IMR-90 (cell line): ENCODE measurements at places on chromosomes 16 and 17. TPM values are rescaled to one million over a fixed set of nuclear protein-coding genes. Genes with fewer than 3 reads are reported as not detected.
A peak's percentile ranks its signal among the peaks of the same experiment; 100 is the strongest.

DNA sequence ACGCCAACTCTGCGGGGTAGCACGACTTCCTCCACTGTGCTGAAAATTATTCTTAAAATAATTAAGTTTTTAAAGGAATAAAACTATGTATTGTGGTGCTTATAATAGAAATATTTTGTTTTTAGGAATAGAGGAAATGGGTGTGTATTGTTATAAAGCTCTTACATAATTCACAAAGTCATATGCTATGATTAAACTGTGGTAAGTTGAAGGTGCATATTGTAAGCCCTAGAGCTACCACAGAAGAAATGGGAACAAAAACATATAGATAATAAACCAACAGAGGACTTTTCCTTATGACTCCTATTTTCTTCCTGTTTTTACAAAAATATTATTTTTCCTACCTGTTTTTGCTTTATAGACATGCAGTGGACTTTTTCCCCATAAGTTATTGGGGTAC, 4.3 kb upstream of the SLFN11 start:
- no peak overlapping the region for H3K27ac ChIP-seq
- H3K27me3 ChIP-seq, result no peaks in the 10 kb centered on the region
- no peak overlapping the region for H3K4me3 ChIP-seq
- H3K36me3 ChIP-seq, result no peaks in the 10 kb centered on the region
- DNase-seq, result no peak
- H3K4me1 ChIP-seq, result no peaks in the 10 kb centered on the region

DNA sequence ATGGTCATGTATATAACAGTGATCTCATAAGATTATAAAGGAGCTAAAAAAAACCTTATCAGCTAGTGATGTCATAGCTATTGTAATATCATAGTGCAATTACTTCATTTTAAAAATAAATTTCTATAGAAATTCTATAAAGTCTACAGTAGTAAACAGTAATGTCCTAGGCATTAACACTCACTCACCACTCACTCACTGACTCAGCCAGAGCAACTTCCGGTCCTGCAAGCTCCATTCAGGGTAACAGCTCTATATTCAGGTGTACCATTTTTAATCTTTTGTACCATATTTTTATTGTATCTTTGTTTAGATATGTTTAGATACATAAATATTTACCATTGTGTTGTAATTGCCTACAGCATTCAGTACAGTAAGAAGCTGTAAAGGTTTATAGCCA, 524.4 kb upstream of the CDH5 start:
- peaks cover 4% of the 10 kb centered on the region; the same call in 1 of the 2 replicates for H3K27me3 ChIP-seq
- H3K27ac ChIP-seq, result no peak overlapping the region
- H3K4me3 ChIP-seq, result no peak overlapping the region
- DNase-seq, result peak; percentile 19
- H3K36me3 ChIP-seq, result no peaks in the 10 kb centered on the region
- H3K4me1 ChIP-seq, result no peaks in the 10 kb centered on the region

DNA sequence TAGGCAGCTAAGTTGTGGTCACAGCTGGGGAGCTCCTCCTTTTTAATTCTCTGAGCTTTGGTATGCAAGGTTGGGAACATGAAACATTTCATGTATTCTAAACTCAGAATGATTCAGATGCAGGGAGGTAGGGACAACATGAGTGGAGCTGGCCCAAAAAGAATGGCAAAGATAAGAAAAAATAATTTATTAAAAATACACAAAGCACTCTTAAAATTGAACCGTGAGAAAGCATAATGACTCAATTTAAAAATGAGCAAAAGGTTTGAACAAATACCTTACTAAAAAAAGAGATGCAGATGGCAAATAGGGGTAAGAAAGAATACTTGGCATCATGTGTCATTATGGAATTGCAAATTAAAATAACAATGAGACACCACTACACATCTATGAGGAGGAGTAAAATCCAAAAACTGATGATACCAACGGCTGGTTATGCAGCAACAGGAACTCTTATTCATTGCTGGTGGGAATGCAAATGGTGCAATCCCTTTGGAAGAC, 175.6 kb upstream of the IRX3 start:
- H3K4me1 ChIP-seq, result no peaks in the 10 kb centered on the region
- no peaks in the 10 kb centered on the region for H3K36me3 ChIP-seq
- no peak overlapping the region for H3K4me3 ChIP-seq
- H3K27ac ChIP-seq, result no peak overlapping the region
- no peak for DNase-seq

- no peaks in the 10 kb centered on the region for H3K27me3 ChIP-seq
- H3K4me3 ChIP-seq, result no peak overlapping the region
- H3K36me3 ChIP-seq, result no peaks in the 10 kb centered on the region
- H3K4me1 ChIP-seq, result no peaks in the 10 kb centered on the region
- no peak for DNase-seq
Measured at GRCh38 chr16:7338826-7339225, 6.2 kb downstream of the RBFOX1 start.

GRCh38 chr16:11100239-11100750, 155.7 kb downstream of the SOCS1 start:
- H3K4me1 ChIP-seq, result peaks cover 48% of the 10 kb centered on the region
- peak overlapping the region; percentile 87 for H3K27ac ChIP-seq
- no peaks in the 10 kb centered on the region for H3K27me3 ChIP-seq
- H3K4me3 ChIP-seq, result no peak overlapping the region
- DNase-seq, result peak; percentile 100

DNA sequence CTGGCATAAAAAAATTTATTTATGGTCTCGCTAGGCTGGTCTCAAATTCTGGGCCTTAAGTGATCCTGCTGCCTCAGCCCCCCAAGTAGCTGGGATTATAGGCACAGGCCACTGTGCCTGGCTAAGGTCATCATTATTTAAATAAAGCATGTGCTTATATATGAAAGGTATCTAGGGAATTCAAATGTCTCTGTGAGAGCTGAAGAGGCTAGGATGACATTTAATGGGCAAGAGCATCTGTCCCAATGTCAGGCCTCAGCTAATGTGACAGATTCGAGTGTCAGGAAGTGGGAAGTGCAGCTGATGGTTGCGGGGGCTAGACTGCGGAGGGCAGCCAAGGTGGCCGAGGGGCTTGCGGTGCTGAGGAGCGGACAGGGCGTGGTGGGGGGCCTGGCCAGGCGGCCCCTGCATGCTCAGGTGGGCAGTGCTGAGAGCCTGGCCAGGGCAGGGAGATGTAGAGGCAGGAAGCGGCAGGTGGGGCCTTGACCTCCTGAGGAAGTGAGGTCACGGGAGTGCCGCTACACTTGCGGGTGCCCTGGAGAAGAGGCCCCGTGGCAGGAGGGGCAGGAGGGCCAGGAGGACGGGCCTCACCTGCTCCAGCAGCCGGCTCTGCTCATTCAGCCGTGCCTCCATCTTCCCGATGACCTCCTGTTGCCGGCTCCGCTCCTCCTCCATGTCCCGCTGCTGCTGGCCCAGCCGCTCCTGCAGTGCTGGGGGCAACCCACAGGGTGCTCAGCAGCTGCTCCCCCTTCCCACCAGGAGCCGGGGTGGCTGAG, 12.6 kb upstream of the MRPL38 start:
- no peaks in the 10 kb centered on the region for H3K27me3 ChIP-seq
- no peaks in the 10 kb centered on the region for H3K4me1 ChIP-seq
- DNase-seq, result no peak
- H3K4me3 ChIP-seq, result no peak overlapping the region

DNA sequence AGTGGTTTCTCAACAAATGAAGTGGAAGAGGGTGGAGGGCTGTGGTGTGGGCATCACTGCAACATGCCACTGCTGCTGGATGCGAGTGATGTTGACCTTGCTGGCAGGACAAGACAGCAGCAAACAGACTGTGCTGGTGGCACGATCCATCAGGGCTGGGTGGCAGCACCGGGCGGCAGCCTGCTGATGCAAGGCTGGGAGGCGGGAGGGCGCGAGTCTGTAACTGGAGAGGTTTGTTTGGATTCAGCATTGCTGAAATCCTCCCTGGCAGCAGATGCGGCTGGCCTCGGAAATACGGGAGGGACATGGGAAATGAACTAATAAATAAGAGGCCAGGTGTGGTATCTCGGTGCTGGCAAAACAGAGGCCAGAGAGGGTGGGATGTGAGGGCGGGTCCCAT, 224.2 kb downstream of the ENGASE start:
- DNase-seq, result no peak
- no peak overlapping the region for H3K4me3 ChIP-seq
- H3K27me3 ChIP-seq, result peaks cover 3% of the 10 kb centered on the region
- no peaks in the 10 kb centered on the region for H3K36me3 ChIP-seq
- H3K27ac ChIP-seq, result no peak overlapping the region

GRCh38 chr17:47701608-47702007, 7.6 kb downstream of the TBKBP1 start:
- H3K27me3 ChIP-seq, result no peaks in the 10 kb centered on the region
- no peak overlapping the region for H3K27ac ChIP-seq
- DNase-seq, result no peak
- no peaks in the 10 kb centered on the region for H3K4me1 ChIP-seq
- peaks cover 23% of the 10 kb centered on the region; the same call in 1 of the 2 replicates for H3K36me3 ChIP-seq

DNA sequence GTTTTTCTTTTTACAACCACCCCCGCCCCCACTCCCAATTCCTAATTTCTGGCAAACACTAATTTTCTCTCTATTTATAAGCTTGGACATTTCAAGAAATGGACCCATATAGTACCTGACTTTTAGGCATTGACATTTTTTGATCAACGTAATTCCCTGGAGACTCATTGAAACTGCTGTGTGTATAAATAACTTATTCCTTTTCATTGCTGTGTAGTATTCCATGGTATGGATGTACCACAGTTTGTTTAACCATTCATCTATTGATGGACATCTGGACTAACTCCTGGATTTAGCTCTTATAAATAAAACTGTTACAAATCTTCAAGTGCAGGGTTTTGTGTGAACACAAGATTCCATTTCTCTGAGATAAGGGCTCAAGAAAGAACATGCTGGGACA, 47.1 kb upstream of the RBFOX1 start:
- no peak overlapping the region for H3K4me3 ChIP-seq
- no peaks in the 10 kb centered on the region for H3K36me3 ChIP-seq
- H3K4me1 ChIP-seq, result no peaks in the 10 kb centered on the region
- H3K27me3 ChIP-seq, result no peaks in the 10 kb centered on the region

- peaks cover 3% of the 10 kb centered on the region; the same call in 1 of the 2 replicates for H3K27me3 ChIP-seq
- no peak overlapping the region for H3K27ac ChIP-seq
- no peak overlapping the region for H3K4me3 ChIP-seq
- H3K36me3 ChIP-seq, result no peaks in the 10 kb centered on the region
- no peak for DNase-seq
- H3K4me1 ChIP-seq, result no peaks in the 10 kb centered on the region; the same call in 1 of the 2 replicates
Measured at GRCh38 chr17:14295676-14296075, 5.2 kb upstream of the HS3ST3B1 start.

- H3K27ac ChIP-seq, result no peak overlapping the region
- H3K27me3 ChIP-seq, result peaks cover 8% of the 10 kb centered on the region
- DNase-seq, result no peak
- no peaks in the 10 kb centered on the region for H3K4me1 ChIP-seq
- H3K4me3 ChIP-seq, result no peak overlapping the region
Measured at GRCh38 chr16:72129976-72130656, 36.5 kb downstream of the DHX38 start.

DNA sequence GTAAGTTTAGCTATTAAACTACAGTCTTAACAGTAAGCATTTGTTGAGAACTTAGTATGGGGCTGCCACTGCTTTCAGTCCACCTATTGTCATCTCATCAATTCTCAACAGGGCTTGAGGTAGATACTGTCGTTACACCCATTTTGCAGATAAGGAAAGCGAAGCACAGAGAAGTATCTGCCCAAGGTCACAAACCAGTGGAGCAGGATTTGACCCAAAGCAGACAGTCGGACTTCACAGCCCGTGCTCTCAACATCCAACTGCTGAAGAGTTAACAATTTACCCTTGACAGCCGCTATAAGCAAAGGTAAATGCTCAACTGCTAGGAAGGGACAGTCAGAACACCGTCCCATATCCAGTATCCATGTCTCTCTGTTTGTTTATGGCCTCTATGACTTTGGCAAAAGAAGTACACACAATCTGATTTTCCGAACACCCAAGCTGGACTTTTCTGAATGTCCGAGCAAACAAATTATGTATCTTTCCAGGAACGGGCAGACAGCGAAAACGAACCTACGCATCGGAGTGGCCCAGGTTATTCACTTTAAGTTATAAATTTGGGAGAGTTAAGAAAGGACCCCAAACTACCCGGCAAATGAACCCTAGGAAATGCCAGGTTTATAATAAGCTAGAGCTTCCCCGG, 1.2 kb downstream of the SIAH1 start:
- H3K4me1 ChIP-seq, result peaks cover 2% of the 10 kb centered on the region
- DNase-seq, result no peak
- H3K4me3 ChIP-seq, result peak overlapping the region; percentile 95
- peak overlapping the region; percentile 97 for H3K27ac ChIP-seq
- H3K27me3 ChIP-seq, result no peaks in the 10 kb centered on the region

DNA sequence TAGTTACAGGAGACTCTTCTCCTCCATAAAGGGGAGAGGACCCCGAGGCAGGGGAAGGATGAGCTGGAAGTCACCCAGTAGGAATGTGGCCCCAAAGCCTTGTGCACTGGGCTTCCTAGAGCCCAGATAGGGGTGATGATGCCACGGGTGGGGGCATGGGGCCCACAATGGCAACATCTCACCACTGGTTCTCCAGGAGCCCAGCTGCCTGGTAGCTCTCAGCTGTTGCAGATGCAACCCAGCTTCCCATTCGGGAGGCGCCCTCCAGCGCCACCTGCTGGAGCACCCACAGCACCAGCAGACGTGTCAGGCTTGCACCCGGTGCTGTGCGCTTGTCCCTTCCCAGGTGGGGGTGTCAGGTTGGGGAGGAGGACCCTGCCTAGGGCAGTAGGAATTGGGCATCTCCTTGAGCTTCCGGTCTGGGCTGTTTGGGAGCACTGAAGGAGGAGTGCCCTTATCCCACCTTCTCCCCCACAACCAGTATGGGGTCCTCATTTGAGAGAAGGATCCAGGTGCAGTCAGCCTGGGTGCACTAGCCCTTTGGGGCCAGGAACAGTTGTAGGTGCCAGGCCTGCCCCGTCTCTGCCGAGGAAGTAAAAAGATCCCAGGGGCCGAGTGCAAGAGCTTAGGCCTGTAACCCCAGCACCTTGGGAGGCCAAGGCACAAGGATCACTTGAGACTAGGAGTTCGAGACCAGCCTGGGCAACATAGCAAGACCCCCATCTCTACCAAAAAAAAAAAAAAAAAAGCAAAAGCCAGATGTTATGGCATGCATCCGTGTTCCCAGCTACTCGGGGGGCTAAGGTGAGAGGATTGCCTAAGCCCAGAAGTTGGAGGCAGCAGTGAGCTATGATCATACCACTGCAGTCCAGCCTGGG, 14.4 kb downstream of the CDIPT start:
- no peaks in the 10 kb centered on the region for H3K27me3 ChIP-seq
- DNase-seq, result peak; percentile 63
- H3K27ac ChIP-seq, result no peak overlapping the region
- H3K4me1 ChIP-seq, result no peaks in the 10 kb centered on the region; the same call in 1 of the 2 replicates
- H3K36me3 ChIP-seq, result peaks cover 46% of the 10 kb centered on the region
- H3K4me3 ChIP-seq, result no peak overlapping the region

- no peak for DNase-seq
- H3K27ac ChIP-seq, result no peak overlapping the region
- no peaks in the 10 kb centered on the region for H3K27me3 ChIP-seq
- H3K4me3 ChIP-seq, result no peak overlapping the region
Measured at GRCh38 chr17:60766778-60767190, 89.1 kb downstream of the BCAS3 start.

- no peaks in the 10 kb centered on the region for H3K4me1 ChIP-seq
- DNase-seq, result no peak
- no peak overlapping the region for H3K27ac ChIP-seq
Measured at GRCh38 chr17:7496470-7497183, 12.5 kb downstream of the POLR2A start.

RAB40C gene
- 6.8 and 6.9 TPM in 2 replicates for total RNA-seq

PYY gene
- total RNA-seq, result not detected in 2 replicates

METRN gene
- 6.1 and 8.6 TPM in 2 replicates for total RNA-seq
